CD4-positive, alpha-beta T cell treated with Interleukin-2 at 100 ng/mL for 4 hours (primary cell): ENCODE measurements at places on chromosomes 16 and 17.

- DNase-seq = no peak
Observed at GRCh38 chr16:55809851-55810250, 23.0 kb downstream of the CES1 start.

DNA sequence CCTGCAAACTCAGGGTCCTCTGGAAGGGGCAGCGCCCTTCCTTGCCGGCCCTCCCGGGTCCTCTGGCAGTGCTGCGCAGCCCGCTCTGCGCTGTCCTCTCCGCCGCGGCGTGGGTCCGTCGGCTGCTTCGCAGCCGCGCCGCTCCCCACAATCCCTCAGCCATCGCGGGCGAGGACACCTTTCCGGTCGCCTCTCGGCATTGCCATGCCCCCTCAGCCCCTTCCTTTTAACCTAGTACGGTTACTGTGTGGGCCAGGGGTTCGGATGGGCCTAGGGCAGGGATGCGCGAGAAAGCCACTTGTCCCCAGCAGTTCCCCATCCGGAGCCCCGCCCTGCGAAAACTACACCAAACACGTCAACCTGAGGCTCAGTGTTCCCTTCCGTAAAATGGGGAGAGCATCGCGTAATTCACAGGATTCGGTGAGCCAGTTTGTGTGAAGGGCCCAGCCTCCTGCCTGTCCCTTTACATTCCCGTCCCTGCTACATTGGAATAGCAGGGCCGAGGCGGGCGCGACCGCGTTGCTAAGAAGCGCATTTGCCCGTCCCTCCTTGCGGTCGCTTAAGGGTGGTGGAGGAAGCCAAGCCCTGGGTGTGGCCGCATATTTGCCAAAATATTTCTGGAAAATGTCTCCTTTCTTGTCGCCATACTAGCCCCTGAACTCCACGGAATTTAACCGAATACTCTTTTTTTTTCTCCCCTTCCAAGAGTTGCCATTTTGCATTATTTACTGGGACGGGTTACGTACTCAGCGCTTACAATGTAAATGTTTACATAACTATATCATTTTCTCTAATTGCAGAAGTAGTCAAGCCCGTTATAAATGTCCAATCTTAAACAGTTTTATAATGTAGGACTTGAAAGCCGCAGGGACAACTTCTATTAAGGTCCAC lies 13.2 kb downstream of the COPZ2 start:
- peak; percentile 54 for DNase-seq

- DNase-seq = no peak
Observed at GRCh38 chr16:25823891-25824290, 132.1 kb downstream of the HS3ST4 start.

- no peak for DNase-seq
Observed at GRCh38 chr17:9456330-9456729, 119.3 kb downstream of the STX8 start.

DNA sequence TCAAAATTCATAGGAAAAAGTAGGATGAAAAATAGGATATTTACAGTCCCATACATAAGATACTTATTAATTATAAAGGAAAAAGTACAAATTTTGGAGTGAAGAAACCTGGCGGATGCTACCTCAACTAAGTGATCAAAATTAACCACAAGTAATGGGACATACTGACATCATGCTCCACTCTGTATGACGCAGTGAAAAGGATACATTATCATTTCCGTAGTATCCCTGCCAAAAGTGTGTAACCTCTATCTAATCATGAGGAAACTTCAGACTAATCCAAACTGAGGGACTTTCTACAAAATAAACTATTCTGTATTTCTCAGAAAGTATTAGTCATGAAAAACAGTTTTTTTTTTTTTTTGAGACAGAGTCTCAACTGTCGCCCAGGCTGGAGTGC lies 60.5 kb downstream of the TRIM37 start:
- DNase-seq = no peak

GRCh38 chr17:32631341-32632096 lies 144.7 kb downstream of the CDK5R1 start:
- no peak for DNase-seq

GRCh38 chr17:48026502-48027321 lies 10.9 kb downstream of the COPZ2 start:
- DNase-seq = peak; percentile 66

DNA sequence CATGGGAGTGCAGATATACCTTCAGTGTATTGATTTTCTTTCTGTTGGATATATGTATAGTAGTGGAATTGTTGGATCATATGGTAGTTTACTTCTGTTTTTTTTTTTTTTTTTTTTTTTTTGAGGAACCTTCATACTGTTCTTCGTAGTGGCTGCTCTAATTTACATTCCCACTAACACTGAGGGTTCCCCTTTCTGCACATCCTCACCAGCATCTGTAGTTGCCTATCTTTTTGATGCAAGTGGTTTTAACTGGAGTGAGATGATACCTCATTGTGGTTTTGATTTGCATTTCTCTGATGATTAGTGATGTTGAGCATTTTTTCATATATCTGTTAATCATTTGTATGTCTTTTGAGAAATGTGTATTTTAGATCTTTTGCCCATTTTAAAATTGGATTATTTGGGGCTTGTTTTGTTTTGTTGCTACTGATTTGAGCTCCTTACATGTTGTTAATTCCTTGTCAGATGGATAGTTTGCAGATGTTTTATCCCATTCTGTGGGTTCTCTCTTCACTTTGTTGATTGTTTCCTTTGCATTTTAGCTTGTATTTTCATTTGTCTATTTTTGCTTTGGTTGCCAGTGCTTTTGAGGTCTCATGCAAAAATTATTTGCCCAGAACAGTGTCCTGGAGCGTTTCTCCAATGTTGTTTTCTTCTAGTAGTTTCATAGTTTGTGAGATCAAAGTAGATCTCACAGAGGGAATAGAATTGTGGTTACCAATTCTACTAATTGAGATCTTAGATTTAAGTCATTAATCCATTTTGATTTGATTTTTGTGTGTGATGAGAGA lies 25.0 kb upstream of the BCAS3 start:
- peak; percentile 10 for DNase-seq

DNA sequence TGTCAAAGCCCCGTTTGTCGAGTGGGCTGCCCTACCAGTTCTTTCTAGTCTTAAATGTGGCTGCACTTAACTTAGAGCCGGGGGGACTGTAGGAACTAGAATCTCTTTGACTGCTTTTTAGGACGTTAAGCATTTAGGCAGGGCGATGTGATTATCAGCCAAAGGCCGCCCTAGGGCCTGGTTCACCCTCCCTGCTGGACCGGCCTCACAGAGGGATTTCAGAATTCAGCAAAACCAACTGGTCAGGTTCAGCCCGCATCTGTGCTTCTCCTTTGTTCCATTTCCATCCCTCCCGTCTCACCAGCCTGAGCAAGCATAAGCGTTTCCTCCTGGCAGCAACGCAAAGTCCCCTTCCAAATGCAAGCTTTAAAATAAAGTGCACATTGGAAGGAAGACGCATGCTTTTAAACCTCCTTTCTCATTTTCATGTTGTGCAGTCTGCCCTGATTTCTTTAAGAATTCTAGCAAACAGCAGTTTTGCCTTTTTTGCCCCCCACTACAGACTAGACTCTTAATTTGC lies 16.5 kb upstream of the NAT9 start:
- DNase-seq = no peak

- no peak for DNase-seq
Observed at GRCh38 chr17:82281076-82281475, 7.6 kb upstream of the CSNK1D start.

- DNase-seq = no peak
Observed at GRCh38 chr16:24535827-24536226, 3.5 kb upstream of the RBBP6 start.

- DNase-seq = no peak
Observed at GRCh38 chr17:64357191-64357981, 33.3 kb downstream of the PECAM1 start.

DNA sequence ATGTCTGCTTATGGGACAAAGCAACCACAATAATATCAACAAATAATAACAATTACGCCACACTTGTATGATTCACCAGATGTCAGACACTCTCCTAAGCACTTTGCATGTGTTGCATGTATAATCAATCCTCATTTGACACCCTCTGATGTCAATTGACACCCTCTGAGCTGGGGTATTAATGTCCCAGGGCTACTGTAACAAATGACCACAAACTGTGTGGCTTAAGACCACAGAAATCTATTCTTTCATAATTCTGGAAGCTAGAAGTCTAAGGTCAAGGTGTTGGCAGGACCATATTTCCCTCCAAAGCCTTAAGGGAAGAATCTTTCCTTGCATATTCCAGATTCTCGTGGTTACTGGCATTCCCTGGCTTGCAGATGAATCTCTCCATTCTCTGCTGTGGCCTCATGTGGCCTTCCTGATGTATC lies 112.7 kb downstream of the NPIPB5 start:
- no peak for DNase-seq

DNA sequence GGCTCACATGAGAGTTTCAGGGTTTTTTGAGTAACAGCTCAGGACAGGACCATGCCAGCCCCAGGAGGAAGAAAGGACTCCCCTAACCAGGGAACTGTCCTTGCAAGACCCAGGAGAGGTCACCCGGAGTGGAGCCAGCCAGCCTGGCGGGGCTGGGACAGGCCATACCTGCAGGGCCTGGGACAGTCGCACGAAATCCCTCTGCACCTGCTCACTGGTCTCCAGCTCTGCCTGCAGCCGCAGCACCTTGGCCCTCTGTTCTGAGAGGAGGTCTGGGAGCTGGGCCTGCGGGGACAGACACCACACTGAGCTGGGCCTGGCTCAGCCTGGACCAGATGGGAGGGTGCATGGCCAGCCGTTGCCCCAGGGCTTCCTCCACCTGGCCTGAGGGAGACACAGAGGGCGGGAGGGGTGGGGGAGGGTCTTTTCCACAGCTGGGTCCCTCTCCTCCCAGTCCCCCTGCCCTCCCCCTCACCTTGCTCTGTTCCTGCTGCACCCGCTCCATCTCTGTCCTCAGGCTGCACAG lies 19.7 kb downstream of the RABEP2 start:
- DNase-seq = no peak

GRCh38 chr17:6491071-6491700 lies 46.9 kb downstream of the PIMREG start:
- no peak for DNase-seq

DNA sequence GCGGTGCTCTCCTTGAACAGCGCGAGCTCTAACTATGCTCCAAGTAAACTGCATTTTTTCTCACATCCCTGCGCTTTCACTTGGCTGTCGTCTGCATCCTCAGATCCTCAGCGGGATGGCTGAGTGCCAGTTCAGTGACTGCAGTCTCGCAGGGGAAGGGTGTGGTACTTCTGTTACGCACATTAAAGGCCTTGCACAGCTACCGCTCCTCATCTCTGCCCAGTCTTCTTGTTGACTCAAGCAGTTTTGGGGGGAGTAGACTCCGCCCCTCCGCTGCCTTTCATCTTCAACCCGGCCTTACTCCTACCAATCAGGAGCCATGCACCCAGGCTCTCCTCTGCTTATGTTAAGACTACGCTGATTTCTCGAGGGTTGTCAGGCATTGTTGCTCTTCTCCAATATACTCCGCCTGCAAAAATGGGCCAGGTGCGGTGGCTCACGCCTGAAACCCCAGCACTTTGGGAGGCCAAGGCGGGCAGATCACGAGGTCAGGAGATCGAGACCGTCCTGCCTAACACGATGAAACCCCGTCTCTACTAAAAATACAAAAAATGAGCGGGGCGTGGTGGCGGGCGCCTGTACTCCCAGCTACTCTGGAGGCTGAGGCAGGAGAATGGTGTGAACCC lies 10.0 kb downstream of the ATP5PD start:
- DNase-seq = peak; percentile 95
